Dermis blood vessel endothelial cell (primary cell): ENCODE measurements at places on chromosomes 1 and 21. TPM values are rescaled to one million over a fixed set of nuclear protein-coding genes. Genes with fewer than 3 reads are reported as not detected.

- DNase-seq, result peak; percentile 53
Measured at GRCh38 chr1:19367584-19368041, 55.5 kb downstream of the SLC66A1 start.

The SV2A gene
- 3.9 and 6.7 TPM in 2 replicates for total RNA-seq

DNA sequence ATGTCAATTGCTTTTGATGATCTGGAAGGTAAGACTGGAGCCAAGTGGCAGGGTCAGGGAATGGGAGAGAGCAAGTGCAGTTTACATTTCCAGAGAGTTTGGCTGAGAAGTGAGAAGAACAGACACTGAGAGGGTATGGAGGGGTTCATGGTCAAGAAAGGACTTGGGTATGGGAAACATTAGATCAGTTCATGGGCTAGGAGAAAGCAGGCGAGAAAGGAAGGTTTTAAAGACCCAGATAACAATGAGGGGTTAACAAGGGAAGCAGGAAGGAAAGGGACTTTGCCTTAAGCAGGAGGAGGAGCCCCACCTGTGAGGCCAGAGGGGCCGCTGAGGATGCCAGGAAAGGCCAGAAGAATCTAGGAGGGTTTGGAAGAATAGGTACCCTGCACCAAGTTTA is 78.2 kb downstream of the DTL start:
- no peak for DNase-seq

GRCh38 chr1:23159963-23160877 is 8.4 kb downstream of the LUZP1 start:
- DNase-seq, result no peak

The PLA2G2F gene
- total RNA-seq, result not detected in 2 replicates

DNA sequence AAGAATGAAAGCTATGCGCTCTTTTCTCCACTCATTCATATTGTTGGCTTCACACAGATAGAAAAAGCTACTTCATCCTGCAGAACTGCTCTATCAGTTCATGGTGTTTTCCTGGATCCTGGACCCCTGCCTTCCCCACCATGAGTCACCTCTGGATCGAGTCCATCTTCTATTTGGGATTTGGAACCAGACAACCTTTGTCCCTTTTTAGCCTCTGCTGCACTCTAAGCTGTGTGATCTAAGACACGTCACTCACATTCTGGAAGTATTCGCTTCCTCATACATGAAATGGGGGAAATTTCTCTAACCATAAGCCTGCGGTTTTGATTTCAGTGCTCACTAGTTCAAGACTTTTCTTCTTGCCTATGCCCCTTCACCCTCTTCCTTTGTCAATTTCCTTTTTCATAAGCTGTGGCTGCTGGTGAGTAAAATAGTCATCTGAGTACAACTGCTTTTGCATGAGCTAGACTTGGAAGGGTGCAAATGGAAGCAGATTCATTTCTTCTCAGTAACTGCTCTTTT is 14.1 kb upstream of the DEGS1 start:
- peak; percentile 83 for DNase-seq

GRCh38 chr1:208975456-208975855 is 608.1 kb upstream of the CAMK1G start:
- DNase-seq, result no peak

- DNase-seq, result no peak
Measured at GRCh38 chr1:39829791-39830533, 41.3 kb upstream of the BMP8B start.

GRCh38 chr1:216854836-216855484 is 131.7 kb upstream of the ESRRG start:
- DNase-seq, result no peak

The SPRR2A gene
- not detected in 2 replicates for total RNA-seq

The CD5L gene
- not detected in 2 replicates for total RNA-seq

DNA sequence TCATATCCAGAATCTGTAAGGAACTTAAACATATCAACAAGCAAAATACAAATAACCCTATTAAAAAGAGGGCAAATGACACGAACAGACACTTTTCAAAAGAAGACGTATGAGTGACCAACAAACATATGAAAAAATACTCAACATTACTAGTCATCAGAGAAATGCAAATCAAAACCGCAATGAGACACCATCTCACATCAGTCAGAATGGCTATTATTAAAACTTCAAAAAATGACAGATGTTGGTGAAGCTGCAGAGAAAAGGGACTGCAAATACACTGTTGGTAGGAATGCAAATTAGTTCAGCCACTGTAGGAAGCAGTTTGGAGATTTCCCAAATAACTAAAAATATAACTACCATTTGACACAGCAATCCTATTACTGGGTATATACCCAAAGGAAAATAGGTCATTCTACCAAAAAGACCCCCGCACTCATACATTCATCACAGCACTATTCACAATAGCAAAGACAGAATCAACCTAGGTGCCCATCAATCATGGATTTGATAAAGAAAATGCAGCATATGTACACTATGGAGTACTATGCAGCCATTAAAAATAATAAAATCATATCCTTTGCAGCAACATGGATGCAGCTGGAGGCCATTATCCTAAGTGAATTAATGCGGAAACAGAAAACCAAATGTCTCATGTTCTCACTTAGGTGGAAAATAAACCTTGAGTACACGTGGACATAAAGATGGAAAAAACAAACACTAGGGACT is 230.1 kb upstream of the RAB4A start:
- no peak for DNase-seq

DNA sequence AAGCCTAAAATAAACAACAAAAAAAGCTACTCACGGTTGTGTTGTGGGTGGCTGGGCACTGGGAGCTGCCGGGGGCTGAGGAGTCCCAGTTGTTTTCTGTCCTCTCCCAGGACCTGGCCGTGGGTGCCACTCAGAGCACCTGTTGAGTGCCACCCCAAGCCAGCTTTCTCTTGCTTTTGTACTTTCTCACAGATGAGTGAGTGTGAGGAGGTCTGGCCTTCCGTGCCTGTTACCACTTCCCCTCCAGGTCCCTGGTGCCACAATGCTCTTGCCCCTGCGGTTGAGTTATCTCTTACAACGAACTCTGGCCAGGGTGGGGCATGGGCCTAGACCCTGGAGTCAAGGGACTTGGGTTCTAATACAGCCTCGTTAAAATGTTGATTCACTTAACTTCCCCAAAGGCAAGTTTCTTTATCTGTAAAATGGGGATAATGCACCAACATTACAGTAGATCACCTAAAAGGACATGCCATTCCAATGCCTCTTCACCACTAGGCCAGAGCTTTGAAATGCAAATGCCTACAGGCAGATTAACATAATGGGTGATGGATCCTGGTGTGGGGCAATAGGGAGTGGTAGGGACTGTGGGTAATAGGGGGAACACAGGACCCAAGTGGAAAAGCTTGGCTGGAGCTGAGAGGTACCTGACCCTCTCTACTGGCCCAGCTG is at the start of gene CNR2:
CNR2 (minus strand) TSS at position 151 of the 669 bp plus-strand sequence. CDS start 37,745 bp downstream, outside the sequence.
- no peak for DNase-seq

- DNase-seq, result peak; percentile 61
Measured at GRCh38 chr1:39609618-39610331, 29.7 kb downstream of the HEYL start.

The LAPTM5 gene
- total RNA-seq, result 23.1 and 39.9 TPM in 2 replicates

The MIXL1 gene
- 0.05 TPM in 1 of 2 replicates, not detected in the other for total RNA-seq

GRCh38 chr1:151537112-151537511 is 3.0 kb upstream of the TUFT1 start:
- peak; percentile 65 for DNase-seq

The AGRN gene
- 102 and 117 TPM in 2 replicates for total RNA-seq

GRCh38 chr1:2148691-2149090 is 45.9 kb downstream of the FAAP20 start:
- peak; percentile 77 for DNase-seq

The LCE6A gene
- total RNA-seq, result not detected in 2 replicates

DNA sequence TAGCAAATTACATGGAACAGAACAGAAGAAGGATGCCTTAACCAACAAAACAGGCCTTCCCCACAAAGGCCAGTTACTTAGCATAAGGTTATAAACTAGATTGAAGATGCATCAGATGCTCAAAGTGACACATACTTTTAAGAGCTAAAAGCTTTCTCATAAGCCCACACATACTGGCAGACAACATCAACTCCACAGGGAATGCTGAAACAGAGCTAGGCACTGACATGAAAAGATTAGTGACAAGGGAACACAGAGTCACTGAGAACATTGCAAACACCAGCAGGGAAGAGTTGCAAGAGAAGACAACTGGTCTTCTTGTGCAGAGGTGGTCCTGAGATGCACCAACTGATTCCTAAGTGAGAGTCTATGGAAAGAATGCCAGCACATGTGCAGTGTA is 6.9 kb downstream of the TTC13 start:
- DNase-seq, result no peak

DNA sequence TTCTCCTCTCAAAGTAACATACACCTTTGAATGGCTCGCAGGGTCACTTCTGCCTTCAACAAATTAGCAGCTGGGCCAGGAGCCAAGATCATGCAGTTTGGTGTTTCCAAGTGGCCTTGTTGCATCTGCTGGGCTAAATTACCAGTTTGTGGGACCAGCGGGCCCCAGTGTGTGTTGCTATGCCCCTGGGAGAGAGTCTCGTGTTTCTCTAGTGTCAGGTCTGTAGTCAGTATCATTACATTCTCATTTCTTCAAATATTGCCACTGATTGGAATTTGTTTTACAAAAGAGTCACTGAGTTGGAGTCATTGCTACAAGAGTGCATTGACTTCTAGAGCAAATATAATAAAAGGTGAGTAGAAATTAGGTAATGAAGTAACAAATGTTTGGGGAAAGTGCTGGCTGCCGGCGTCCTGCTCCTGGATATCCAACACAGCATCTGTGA is 35.5 kb downstream of the RHOU start:
- DNase-seq, result no peak

DNA sequence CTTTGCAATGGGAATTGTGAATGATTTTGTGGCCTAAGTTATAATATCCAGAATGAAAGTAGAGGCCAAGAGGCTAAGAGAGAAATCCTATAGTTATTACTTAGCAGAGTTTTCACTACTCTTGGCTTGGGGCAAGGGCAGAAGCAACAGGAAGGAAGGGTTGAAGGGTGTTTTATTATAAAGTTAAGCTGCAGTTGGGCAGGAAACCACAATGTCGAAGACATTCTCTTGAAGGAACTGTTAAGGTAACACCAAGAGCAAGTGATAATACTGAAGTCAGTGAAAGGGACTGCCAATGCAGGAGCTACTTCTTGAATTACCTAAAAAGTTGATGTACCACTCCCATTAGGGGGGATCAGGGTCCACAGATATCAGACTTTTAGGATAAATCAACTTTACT is 8.3 kb downstream of the XCL2 start:
- no peak for DNase-seq

DNA sequence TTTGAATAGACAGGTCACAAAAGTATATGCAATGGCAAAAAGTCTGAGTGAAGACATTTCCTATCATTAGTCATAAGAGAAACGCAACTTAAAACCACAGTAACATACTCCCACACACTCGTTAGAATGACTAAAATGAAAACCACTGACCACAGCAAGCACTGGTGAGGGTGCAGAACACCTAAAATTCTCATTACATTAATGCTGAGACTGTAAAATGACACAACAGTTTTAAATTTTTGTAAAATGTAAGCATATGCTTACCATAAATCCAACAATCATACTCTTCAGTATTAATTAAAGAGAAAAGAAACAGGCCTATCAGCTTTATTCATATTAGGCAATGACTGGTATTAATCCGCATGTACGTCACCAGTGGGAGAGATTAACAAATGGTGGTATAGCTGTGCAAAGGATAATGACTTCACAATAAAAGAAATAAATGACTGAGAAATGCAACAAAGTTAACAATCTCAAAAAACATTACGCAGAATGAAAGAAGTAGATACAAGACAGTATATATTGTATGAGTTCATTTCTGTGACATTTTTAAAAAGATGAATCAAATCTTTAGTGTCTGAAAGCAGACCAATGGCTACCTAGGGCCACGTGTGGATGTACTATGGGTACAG is 253.5 kb downstream of the AKT3 start:
- peak; percentile 22 for DNase-seq

The SYF2 gene
- 46.1 and 56.8 TPM in 2 replicates for total RNA-seq

The ATF6 gene
- total RNA-seq, result 65.0 and 73.6 TPM in 2 replicates

- peak; percentile 53 for DNase-seq
Measured at GRCh38 chr1:114154963-114155322, 1.3 kb upstream of the SYT6 start.

DNA sequence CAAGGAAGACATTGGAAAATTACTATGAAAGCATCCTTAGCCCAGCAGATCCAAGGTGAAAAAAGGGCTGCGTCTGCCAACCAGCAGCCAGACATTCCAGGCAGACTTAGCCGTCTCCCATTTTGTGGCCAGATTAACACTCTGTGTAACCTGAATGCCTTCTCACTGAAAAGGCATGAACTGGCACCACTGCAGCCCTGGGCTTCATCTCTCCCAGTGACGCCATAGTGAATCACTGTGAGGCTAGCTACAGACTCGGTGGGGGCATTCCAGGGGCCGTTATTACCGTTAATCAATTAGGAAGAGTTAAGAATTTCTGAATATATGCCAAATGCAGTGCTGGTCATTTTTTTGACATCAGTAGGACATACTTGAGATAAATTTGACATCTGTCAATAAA is 627.4 kb downstream of the LMO4 start:
- DNase-seq, result no peak

- DNase-seq, result peak; percentile 50
Measured at GRCh38 chr21:17818186-17819113, 706 bp downstream of the C21orf91 start.

DNA sequence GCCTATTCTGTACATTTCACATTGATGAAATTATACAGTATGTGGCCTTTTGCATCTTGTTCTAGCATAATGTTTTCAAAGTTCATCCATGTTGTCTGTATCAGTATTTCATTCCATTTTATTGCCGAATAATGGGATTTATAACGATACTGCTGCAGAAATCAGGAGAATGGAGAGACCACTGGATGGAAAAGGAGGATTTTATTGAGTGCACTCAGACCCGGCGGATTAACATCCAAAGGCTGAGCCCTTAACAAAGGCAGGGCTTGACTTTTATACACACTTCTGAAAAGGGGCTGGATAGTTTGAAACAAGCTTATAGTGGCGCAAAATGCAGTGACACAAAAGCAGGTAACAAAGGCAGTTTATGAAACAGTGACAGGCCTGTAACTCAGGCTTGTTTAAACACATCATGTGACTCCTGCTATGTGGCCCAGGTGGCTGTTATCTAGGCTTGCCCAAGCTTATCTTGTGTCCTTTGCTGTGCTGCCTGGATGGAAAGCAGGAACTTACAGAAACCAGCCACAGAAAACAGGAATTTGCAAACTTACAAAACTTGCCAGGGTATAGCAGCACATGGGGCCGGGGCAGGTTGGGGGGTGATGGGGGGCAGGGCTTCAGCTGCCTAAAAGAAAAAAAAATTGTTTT is 32.8 kb upstream of the KCNJ15 start:
- DNase-seq, result peak; percentile 53

The NTMT2 gene
- total RNA-seq, result not detected in 2 replicates

The TRIM67 gene
- total RNA-seq, result not detected in 2 replicates

The KRTAP19-1 gene
- not detected in 2 replicates for total RNA-seq

- DNase-seq, result no peak
Measured at GRCh38 chr1:227757781-227758180, 22.5 kb downstream of the SNAP47 start.

- DNase-seq, result no peak
Measured at GRCh38 chr1:196063294-196063693, 544.9 kb downstream of the KCNT2 start.

GRCh38 chr1:147083919-147084272 is 88.4 kb downstream of the PRKAB2 start:
- DNase-seq, result no peak

- no peak for DNase-seq
Measured at GRCh38 chr1:118925651-118926050, 62.5 kb downstream of the TBX15 start.

The RAB3B gene
- total RNA-seq, result 1.0 and 5.4 TPM in 2 replicates

The BCAN gene
- not detected in 2 replicates for total RNA-seq

The ATP1A4 gene
- not detected in 2 replicates for total RNA-seq
